ENCODE measurements at places on chromosomes 7 and 10. TPM values are rescaled to one million over a fixed set of nuclear protein-coding genes. Genes with fewer than 3 reads are reported as not detected.

DNA sequence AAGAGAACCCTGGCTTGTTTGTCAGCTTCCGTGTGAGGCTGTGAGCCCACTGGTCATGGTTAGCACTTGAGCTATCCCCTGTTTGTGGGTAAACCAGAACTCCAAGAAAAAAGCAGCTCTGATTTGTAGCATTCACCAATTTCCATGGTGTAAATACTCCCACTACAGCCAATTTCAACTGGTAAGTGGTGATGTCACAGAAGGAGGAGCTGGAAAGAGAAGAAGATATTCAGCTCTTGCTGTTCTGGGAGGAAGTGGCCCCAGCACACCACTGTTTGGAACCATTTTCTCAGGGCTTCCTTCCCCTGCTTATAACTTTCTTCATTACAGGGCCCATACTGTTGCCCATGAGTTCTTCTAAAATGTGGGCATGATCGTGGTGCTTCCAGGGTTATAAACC lies 500.1 kb upstream of the ZMIZ1 start:
- no peaks in the 10 kb centered on the region for H3K36me3 ChIP-seq
- H3K27ac ChIP-seq = no peak overlapping the region
- H3K27me3 ChIP-seq = no peaks in the 10 kb centered on the region
- H3K4me1 ChIP-seq = no peaks in the 10 kb centered on the region

GRCh38 chr10:11089272-11089671 lies 71.6 kb downstream of the CELF2 start:
- H3K4me1 ChIP-seq = no peaks in the 10 kb centered on the region
- no peak for DNase-seq
- no peak overlapping the region for H3K4me3 ChIP-seq
- H3K36me3 ChIP-seq = no peaks in the 10 kb centered on the region

- no peak for DNase-seq
- no peaks in the 10 kb centered on the region for H3K4me1 ChIP-seq
- no peaks in the 10 kb centered on the region for H3K27me3 ChIP-seq
- H3K4me3 ChIP-seq = no peak overlapping the region
- no peak overlapping the region for H3K27ac ChIP-seq
These were observed 31.5 kb downstream of the TCF7L2 start for GRCh38 chr10:112981553-112981952.

The CUZD1 gene
- total RNA-seq = not detected

DNA sequence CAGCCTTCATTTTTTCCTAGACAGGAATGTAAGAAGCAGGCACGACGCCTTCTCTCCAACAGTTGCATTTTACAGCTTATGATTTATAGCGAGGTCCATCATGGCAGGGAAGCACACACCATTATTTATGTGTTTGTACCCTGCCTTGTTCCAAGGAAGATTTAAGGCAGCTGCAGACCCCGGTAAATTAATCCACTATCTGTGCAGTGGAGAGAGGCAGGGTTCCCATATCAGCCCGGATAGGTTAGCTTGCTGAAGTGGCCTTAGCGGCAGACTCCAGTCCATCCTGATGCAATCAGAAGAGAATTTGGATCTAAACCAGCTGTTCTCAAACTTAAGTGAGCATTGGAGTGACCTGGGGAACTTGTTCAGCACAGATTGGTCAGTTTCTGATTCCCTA lies 359.4 kb downstream of the GALNT17 start:
- no peaks in the 10 kb centered on the region for H3K27me3 ChIP-seq
- DNase-seq = no peak
- no peaks in the 10 kb centered on the region for H3K36me3 ChIP-seq
- H3K4me1 ChIP-seq = no peaks in the 10 kb centered on the region
- no peak overlapping the region for H3K4me3 ChIP-seq

The CHCHD1 gene
- total RNA-seq = 52.3 TPM

DNA sequence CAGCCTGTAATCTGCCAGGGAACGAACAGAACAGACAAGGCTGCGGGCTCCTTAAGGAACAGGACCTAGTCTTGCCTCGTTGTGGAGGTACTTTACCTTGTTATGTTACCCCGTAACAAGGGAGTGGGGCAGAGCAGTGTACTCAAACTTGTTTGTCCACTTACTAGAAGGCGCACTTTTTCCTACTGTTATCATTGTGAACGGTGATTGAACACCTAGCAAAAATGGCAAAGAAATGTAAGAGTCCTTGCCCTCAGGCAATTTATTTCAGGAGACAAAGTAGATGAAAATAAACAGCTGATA lies 620 bp upstream of the IMPDH1 start:
- peak overlapping the region; percentile 86 for H3K27ac ChIP-seq
- DNase-seq = no peak
- H3K4me1 ChIP-seq = peaks cover 23% of the 10 kb centered on the region
- no peaks in the 10 kb centered on the region for H3K27me3 ChIP-seq
- H3K4me3 ChIP-seq = no peak overlapping the region

The DHX32 gene
- 45.2 TPM for total RNA-seq

DNA sequence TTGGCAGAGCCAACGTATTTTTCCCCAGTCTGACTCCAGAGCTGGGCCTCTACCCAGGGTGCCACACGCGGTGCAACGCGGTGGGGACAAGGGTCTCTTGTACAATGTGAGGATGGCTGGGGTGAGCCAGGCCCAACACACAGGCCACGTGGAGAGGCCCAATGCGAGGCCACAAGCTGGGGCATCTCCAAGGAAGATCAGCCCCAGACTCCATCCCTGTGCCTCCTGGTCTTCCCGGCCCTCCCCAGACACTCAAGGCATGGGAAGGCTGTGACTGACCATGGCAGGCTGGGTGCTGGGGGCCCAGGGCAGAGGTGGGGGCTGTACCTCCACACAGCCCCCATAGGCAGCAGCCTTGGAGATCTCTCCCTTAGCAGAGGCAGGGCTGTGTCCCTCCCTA lies 135.3 kb upstream of the FAM20C start:
- H3K36me3 ChIP-seq = no peaks in the 10 kb centered on the region
- H3K4me1 ChIP-seq = no peaks in the 10 kb centered on the region
- no peaks in the 10 kb centered on the region for H3K27me3 ChIP-seq
- no peak overlapping the region for H3K27ac ChIP-seq
- DNase-seq = no peak

GRCh38 chr10:126669168-126669567 lies 1.3 kb downstream of the C10orf90 start:
- H3K4me1 ChIP-seq = no peaks in the 10 kb centered on the region
- no peak overlapping the region for H3K4me3 ChIP-seq
- no peak for DNase-seq
- H3K36me3 ChIP-seq = no peaks in the 10 kb centered on the region
- peaks cover 7% of the 10 kb centered on the region for H3K27me3 ChIP-seq
- no peak overlapping the region for H3K27ac ChIP-seq

DNA sequence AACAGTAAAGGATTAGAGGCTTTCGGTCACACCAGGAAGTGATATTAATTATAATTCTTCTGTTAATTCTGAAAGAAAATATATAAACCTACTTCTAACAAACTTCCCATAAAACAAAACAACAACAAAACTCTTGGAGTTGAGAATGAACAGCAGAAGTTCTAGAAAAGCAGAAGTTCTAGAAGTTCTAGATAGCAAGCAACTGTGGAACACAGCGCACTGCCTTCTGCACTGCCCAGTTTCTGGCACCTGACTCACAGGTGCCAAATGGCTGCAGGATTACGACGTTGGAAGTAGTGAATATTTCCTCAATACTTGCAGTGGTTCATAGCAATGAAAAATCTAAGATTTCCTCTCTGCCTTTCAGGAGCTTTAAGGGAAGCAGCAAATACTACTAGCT lies 132.2 kb downstream of the OR13A1 start:
- H3K27ac ChIP-seq = no peak overlapping the region
- H3K4me3 ChIP-seq = no peak overlapping the region
- DNase-seq = no peak
- no peaks in the 10 kb centered on the region for H3K36me3 ChIP-seq
- no peaks in the 10 kb centered on the region for H3K27me3 ChIP-seq

The NPY gene
- 268 TPM for total RNA-seq

DNA sequence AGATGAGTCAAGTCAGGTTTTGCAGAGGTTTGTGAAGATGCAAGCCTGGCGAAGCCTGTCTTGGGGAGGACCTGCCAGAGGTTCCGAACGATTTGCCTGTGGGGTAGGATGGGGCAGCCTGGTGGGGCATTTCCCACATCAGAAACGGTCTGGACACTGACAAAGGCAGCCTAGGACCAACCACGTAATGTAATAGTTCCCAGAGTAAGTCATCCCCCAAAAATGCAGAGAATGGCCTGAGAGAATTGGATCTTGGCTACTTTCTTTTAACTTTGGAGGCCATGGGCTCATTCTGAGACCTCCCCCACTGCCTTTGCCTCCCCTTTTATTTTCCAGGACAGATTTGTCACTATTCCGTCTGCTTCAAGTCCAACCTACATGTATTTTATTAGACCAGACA lies 168.9 kb upstream of the SH2B2 start:
- no peaks in the 10 kb centered on the region for H3K4me1 ChIP-seq
- DNase-seq = no peak
- H3K4me3 ChIP-seq = no peak overlapping the region
- no peak overlapping the region for H3K27ac ChIP-seq
- H3K27me3 ChIP-seq = no peaks in the 10 kb centered on the region

The OR6V1 gene
- not detected for total RNA-seq

Data from adrenal gland (tissue), 19 donors.